ENCODE measurements at places on chromosomes 4 and X.

GRCh38 chr4:17366496-17366895 is 145.4 kb downstream of the QDPR start:
- DNase-seq = no peak

DNA sequence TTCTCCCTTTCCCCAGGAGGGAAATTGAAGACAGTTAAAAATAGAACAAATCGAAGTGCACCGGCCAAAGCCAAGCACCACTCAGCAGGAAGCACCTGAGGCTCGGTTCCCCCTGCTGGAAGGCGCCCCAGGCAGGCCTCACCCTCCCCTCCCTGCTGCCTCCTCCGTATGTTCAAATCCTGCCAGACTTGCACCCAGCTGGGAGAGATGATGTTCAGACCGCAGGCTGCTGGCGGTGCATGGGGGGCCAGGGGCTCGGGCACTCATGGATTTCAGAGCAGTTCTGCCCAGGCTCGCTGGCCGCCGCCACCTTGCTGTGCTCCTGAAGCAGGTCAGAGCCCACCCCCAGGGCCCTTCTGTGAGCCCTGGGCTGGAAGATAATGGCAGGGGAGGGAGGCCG is 91.4 kb downstream of the DCTD start:
- no peak for DNase-seq

DNA sequence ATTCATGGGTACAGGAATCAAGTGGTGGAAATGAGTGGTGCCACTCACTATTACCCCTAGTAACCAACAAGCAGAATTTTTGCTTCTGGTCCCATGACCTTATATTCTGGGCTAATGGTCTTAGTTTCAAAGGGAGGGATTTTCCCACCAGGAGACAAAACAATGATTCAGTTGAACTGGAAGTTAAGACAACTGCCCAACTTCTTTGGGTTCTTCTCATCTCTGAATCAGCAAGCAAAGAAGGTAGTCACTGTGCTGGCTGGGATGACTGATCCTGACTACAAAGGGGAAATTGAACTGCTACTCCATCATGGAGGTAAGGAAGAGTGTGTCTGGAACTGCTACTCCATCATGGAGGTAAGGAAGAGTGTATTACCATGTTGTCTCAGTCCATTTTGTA is 87.2 kb downstream of the IL13RA2 start:
- DNase-seq = no peak

DNA sequence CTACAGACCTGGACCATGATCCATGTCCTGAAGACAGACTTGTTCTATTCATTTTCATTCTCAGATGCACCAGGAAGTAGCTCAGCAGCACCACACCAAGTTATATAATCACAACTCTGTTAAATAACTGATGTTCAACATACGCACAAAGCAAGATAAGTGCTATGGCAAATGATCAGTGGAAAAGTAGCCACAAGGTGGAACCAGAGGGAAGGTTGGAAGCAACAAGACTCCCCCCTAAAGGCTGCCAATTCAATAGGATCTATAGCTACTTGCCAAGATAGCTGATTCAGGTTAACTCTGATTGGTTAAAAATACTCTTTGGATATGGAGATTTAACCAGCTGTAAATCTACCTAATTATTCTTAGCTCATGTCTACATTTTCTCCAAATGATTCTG is 23.7 kb upstream of the FAM47B start:
- DNase-seq = no peak

- no peak for DNase-seq
Measured at GRCh38 chrX:135484641-135485289, 35.7 kb upstream of the INTS6L start.

- no peak for DNase-seq
Measured at GRCh38 chr4:42488114-42488513, 90.8 kb downstream of the SHISA3 start.

DNA sequence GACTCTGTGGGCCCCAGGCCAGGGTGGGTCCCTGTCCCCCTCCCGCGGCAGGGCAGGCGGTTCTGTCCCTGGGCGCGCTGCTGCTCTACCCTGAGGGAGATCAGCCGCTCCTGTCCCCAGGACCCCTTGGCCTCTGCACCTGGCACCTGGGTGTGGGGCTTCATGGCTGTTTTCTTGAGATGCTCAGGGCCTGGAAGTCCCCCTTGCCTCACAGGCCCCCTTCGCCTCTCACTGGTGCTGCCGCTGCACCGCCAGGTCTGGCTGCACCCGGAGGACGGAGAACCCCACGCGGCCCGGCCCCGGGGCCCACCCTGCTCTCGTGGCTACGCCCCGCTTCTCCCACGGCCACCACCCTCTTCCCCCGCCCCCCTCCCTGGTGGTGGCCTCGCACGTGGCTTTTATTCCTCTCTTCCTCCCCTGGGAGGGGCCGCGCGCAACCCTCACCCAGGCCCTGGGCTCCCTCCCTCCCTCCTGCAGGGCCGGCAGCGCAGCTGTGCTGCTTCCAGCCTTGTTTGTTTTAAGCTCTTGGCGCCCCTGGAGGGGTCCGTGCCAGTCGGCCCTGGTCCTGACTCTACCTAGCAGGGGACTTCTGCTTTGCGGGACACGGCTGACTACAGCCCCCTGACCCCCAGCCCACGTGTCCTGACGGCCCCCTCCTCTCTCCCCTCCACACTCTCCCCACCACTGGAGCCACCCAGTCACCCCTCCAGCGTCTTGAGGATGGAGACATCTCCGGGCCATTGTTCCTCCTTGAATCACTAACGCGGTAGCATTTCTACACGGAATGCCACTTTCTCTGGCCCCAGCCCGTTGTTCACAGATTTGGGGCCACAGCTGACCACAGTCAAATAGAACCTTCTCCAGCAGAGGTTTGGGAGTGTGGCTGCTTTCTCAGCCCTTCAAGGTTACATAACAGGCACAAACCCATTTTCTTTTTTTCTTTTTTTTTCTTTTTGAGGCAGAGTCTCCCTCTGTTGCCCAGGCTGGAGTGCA is 20.6 kb upstream of the CLDN24 start:
- DNase-seq = no peak

- no peak for DNase-seq
Measured at GRCh38 chr4:3582091-3582475, 49.9 kb upstream of the LRPAP1 start.

- DNase-seq = no peak
Measured at GRCh38 chr4:22410645-22411247, 105.1 kb downstream of the ADGRA3 start.

DNA sequence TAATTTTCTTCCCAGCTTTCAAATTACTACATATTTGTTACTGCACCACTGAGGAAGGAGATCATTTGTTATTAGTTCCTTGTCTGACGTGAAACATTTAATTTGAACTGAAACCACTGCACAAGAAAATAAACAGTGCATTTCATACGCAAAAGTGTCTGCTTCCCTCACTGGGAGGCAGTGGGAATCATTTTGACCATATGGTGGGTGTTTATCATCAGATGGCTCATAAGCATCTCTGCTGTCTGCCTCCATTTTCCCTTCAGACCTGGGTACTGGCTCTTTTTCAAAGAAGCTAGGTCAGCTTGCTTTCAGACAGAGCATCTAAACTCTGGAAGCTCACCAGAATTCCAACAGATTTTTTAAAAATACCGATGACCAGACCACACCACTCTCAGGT is 135.2 kb downstream of the PCDH19 start:
- no peak for DNase-seq

- no peak for DNase-seq
Measured at GRCh38 chrX:142089193-142089592, 115.9 kb downstream of the MAGEC2 start.

- no peak for DNase-seq
Measured at GRCh38 chr4:73036123-73036522, 33.4 kb downstream of the COX18 start.

GRCh38 chr4:163196926-163197480 is 30.3 kb upstream of the NAF1 start:
- no peak for DNase-seq

- no peak for DNase-seq
Measured at GRCh38 chr4:66639361-66639760, 905.9 kb downstream of the CENPC start.

DNA sequence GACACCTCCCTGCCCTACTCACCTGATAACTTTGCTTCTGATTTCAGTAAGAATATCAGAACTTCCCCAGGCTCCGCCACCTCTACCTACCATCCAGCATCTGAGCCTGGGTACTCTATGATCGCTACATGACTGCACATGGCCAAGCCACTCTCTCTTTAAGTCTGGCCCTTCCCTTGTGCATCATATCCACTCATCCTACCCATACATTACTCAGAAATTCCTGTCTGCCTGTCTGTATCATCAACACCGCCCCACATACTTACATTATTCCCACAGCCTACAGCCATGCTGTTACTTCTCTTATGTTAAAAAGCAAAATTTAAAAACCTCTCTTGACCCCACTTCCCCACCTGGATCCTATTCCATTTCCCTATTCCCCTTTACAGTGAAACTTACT is 84.7 kb downstream of the SCD5 start:
- no peak for DNase-seq

GRCh38 chr4:144650311-144651005 is 4.5 kb downstream of the HHIP start:
- no peak for DNase-seq

DNA sequence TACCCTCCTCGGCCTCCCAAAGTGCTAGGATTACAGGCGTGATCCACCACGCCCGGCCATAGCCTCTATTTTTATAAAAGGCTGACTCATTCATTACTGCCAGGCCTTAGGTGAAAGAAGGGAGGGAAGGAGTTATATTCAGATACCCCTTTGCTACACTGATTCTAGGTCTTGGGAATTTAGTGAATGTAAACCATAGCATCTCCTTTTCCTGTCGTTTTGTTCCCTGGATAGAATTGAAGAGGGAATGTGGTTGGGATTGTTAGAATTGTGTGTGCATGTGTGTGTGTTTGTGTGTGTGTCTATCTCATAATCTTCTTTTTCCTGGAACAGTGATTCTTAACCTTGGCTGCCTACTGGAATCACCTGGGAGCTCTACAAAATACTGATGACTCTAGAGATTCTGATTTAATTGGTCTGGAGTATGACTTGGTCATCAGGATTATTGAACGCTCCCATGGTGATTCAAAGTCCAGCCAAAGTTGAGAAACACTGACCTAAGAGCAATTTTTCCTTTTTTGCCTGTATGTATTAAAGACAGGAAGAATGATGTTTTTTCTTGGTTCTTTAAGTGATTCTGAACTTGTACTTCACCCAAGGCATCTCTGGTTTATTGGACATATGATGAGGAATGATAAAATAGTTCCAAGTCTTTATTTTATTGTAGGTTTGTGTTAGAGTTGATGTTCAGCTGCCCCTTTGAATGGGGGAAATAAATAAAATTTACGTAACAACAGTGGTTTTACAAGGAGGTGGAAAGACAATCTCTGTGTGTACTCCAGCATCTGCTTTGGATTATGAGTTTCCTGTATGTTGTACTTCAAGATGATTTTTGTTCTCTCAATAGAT is 37.0 kb downstream of the NAP1L5 start:
- DNase-seq = no peak

DNA sequence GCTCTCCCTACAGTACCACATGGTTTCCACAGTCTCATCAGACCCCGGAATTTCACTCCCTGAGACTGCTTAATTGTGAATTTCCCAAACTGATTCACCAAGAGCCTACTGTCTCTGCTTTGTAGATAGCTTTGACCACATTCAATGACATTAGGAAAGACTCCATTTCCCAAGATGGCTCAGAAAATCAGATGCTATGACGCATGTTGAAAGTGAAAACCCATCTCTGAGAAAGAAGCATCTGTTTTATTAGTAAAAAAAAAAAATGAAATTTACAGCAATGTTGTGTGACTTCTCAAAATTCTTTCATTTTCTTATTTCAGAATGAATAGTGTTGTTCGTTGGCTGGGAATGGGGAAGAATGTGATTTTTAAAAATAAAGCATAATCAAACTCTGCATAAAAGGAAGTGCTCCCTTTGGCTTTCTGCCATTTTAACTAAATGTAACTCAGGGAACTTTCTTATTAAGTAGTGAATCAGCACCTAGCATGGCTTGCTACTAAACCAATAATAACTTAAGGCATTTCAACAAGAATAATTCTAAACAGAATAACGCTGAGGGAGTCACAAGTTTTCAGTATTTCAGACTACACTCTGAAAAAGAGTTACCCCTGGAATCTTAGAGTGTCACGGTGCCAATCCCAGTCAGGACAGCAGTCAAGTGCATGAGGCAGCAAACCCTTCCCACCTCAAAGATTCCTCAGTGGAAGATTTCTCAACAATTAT is 97.4 kb upstream of the MYOZ2 start:
- no peak for DNase-seq

DNA sequence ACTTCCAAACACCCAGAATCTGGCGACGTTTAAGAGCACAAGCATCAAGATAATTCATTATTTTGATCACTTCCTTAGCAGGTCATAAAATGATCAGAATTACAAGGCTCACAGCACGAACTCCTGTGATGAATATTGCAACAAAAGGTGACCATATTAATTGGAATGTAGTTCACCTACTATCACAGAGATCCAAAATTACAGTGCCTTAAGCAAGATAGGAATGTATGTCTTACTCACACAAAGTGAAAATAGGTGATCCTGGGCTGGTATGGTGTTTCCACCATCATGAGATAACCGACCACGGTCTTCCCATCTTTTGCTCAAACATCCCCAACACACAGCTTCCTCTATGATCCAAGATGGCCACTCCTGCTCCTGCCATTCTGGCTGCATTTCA is 131.2 kb downstream of the SCFD2 start:
- DNase-seq = no peak

GRCh38 chr4:149595500-149595899 is 220.1 kb downstream of the IQCM start:
- no peak for DNase-seq

DNA sequence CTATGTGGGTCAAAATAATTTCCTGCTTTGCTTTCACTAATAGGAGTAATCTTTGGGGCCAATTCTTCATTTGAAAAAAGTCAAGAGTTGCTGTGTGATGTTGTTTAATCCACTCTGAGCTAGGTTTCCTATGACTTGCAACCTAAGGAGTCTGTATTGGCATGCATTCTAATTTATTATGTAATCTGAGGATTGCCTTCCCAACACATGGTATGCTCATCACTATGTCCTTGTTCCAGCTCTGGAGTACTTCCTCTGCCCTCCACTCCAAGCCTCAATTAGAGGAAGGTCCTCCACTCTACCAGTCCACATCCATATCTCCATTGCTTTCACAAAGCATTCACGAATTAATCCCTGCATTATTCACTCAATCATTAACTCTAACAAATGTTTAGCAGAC is 56.1 kb downstream of the PPP3CA start:
- no peak for DNase-seq

DNA sequence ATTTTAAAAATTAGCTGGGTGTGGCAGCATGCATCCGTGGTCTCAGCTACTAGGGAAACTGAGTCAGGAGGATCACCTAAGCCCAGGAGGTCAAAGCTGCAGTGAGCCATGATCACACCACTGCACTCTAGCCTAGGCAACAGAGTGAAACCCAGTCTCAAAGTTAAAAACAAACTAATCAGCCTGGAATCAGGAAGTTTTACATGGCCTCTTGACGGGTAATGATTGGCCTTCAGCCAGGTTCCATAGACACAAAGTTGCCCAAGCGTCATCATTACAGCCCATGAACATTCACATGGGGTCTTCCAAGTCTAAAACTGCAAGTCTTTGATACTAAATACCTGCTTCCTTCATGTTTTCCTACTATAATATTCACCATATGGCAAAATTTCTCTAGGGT is 10.0 kb upstream of the RGN start:
- no peak for DNase-seq

GRCh38 chrX:374596-374995 is 12.1 kb downstream of the PPP2R3B start:
- no peak for DNase-seq

- DNase-seq = no peak
Measured at GRCh38 chr4:122131562-122132157, 20.5 kb upstream of the BLTP1 start.

Data from NCI-H187 (cell line).